ENCODE measurements at places on chromosomes 1 and 21.
A peak's percentile ranks its signal among the peaks of the same experiment; 100 is the strongest.

DNA sequence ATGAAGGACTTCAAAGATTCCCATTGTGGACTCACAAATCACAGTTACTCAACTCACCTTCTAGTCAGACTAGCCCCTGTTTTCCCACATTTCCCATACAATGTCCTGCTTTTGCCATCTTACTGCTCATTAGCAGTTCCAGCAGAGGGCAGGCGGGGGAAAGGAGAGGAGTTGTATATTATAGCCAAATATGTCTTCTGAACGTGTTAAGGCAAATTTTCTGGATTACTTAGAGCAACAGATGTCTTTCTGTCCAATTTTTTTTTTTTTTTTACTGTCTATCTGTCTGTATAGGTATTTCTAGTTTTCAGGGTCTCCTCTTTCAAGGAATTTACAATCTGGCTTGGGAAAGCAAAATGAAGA lies 29.9 kb upstream of the DDAH1 start:
- peak; percentile 14 for DNase-seq

DNA sequence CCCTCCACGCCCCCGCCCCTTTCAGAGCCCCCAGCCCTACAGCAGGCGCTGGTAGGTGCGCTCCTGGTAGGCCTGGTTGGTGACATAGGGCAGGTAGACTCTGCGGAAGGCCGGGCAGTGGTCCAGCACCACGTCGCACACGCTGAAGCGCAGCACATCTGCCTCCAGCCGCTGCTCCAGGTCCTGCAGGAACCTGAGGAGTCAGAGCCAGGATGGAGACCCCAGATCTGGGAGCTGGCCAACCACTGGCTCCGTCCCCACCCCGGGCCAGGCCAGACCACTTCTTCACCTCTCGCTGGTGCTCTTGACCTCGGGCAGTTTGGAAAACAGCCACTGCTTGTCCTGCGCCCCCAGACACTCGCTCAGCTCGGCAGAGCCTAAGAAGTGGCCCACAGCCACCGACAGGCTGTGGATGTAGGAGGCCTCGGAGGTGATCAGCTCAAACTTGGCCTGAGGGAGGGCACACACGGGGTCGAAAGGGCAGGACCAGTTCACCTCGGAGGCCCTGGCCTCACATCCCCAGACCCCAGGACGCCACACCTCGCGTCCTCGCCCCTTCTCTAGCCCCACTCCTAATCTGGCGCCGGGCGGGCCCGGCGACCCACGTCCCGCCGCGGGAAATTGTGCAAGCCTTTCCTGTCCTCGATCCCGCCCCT lies 6.4 kb downstream of the ARHGEF19 start:
- DNase-seq: no peak

GRCh38 chr1:25903986-25904385 lies 2.2 kb downstream of the STMN1 start:
- DNase-seq: no peak

DNA sequence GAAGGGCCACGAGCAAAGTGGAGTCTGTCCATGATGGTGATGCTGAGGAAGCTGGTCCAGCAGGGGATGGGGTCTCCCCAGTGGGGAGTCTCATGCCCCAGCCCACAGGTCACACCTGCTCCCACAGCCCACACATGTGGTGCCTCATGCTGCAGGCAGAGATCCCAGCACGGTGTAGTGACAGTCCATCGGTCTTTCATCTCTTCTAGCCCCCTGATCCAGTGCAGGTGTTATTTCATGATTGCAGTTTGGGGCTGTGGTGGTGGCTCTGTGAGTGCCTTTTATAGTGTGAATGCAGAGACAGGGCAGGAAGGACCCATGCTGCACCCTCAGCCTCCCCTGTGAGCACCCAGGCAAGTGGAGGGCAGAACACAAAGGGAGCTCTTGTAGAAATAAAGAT lies 45.0 kb downstream of the UBASH3A start:
- no peak for DNase-seq

- DNase-seq: no peak
These were observed 25.6 kb downstream of the RGS1 start for GRCh38 chr1:192601143-192601542.

DNA sequence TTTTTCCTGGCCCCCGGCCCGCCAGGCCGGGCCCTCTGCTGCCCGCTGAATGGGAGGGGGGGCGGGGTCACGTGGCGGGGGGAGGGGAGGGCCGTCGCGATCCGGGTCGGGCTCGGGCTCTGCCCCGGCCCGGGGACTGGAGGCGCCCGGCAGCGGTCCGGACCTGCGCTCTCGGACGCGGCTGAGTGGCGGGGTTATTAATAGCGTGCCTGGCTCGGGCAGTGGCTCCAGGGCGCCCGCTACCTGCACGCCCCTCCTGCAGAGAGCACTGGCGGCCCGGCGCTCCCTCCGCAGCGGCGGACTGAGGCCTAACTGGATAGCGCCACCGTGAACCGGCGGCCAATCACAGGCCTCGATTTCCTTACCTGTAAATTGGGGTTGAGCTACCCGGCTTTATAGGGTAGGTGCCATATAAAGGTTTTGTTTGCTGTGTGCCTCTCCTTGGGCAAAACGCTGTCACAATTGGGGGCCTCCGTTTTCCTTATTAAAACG lies 28.1 kb downstream of the AHDC1 start:
- no peak for DNase-seq

DNA sequence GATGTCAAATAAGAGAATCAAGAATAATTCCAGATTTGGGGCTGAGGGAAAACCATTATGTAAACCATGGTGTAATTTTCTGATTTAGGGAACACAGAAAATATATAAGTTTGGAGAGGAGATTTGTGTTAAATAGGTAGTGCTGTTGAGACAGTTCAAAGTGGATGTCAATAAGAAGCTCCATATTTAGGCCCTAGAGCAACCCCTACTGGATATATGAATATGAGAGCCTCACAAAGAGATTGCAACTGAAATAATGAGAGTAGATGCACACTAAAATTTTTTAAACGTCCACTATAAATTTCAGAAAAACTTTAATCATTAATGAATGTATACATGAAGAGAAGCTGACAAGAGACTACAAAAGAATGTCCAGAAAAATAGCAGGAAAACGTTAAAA lies 1447.8 kb upstream of the PRMT6 start:
- no peak for DNase-seq

GRCh38 chr1:109963864-109964263 lies 20.7 kb upstream of the AHCYL1 start:
- DNase-seq: no peak

DNA sequence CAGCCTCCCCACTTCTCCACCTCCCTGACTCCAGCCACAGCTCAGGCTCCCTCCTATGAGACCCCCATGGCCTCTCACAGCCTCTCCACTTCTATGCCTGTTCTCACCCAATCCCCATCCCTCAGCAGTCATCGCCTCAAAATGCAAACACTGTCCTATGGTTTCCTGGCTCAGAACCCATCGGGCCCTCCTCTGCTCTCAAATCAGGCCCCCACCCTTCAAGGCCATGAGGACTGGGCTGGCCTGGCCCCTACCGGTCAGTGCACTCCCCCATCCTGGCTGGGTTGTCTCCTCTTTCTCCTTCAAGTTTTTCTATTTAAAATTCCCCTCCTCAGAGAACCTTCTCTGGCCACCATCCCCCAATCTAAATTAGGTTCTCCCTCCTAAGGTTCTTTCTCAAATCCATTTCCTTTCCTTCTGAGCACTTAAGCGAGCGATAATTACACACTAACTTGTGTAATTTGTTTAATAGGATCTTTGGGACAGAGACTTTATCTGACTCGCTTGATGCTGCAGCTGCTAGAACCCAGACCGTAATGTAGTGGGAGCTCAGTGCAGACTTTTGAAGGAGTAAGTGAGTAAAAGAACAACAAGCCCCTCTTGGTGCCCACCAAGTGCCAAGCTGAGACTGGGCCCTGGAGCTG lies 347.2 kb downstream of the MATN1 start:
- DNase-seq: no peak

- DNase-seq: no peak
These were observed 7.7 kb downstream of the SNX27 start for GRCh38 chr1:151619489-151620093.

- DNase-seq: no peak
These were observed 440.0 kb downstream of the MATN1 start for GRCh38 chr1:30283199-30283962.

GRCh38 chr1:204283711-204284651 lies 70.2 kb upstream of the GOLT1A start:
- DNase-seq: no peak

- DNase-seq: no peak
These were observed 84.6 kb upstream of the SPAG17 start for GRCh38 chr1:118269598-118269997.

GRCh38 chr21:32131960-32132359 lies 146.9 kb downstream of the MIS18A start:
- no peak for DNase-seq

DNA sequence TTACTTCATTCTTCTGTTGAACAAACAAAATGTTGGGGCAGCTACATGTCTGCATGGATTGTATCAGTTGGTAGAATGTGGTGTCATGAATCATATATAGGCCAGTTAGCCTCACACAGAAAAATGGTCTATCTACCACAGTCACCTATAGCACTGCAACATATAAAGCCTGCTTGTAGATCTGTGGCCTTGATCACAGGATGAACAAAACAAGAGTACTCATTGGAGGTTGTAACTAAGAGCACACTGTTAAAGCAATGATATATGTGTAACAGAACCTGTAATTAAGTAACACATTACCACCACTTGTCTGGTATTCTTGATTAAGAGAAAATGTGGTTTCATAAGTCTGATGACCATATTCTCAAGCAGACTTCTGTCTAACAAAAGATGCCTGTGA lies 167.3 kb upstream of the SGIP1 start:
- DNase-seq: no peak

DNA sequence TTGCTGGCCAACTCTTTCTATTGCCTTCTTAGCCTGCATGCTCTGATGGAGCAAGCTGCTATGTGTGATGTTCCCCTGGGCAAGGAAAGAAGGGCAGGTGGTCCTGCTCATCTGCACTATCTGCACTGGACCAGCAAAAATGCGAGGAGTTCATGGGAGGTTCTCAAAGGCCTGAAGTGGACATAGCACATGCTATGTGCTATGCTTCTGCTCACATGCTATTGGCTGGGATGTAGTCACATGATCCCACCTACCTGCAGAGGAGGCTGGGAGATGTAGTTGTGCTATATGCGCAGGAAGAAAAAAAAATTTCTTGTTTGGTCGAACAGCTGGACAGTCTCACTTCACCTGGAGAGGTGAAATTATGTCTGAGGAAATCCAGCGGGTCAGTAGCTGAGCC lies 587.7 kb downstream of the MATN1 start:
- DNase-seq: no peak

DNA sequence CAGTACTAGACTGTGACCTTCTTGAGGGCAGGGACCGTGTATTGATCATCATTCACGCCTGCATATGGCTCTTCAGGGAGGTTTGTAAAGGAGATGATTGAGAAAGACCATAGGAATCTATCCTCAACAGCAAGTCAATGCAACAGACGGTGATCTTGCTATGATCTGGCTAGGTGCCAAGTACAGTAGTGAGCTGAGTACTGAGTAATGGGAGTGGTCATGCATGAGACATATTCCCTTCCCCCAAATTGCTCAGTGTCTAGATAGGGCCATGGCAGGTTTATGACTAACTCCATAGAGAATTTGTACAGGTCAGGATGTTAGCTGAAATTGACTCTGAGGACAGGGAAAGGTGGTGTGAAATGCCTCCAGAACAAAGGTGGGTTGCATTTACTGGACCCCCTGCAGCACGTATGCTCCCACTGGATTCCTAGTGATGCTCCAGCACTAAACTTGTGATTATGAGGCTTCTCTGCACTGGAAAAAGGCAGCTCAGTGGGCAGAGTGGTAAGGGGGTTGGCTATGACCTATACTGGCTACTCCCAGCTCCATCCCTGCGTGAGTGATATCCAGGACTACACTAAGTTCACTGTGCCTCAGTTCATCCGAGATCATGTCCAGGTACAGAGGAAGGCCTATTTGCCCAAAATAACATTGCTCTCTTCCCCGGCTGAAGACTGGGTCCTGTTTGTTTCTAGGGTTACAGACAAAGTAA lies 37.2 kb downstream of the KCNJ6 start:
- no peak for DNase-seq

DNA sequence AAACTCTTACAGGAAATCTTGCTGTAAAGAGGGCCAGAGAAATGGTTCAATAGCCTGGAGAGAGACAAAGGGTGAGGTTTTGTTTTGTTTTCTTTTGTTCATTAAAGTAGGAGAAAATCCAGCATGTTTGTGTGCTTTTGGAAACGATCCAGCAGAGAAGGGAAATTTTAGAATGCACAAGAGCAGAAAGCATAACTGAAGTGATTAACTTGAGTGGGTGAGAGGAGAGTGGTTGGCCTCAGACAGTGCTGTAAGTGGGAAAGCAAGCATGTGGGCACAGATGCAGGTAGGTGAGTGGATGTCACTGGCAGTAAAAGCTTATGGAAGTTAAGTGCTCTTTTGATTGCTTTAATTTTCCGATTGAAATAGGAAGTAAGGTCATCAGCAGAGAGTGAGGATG lies 50.2 kb downstream of the EEIG2 start:
- no peak for DNase-seq

- DNase-seq: no peak
These were observed 100.9 kb downstream of the ASTN1 start for GRCh38 chr1:177063648-177064047.

GRCh38 chr1:115052454-115053083 lies 22.9 kb downstream of the TSHB start:
- peak; percentile 31 for DNase-seq

DNA sequence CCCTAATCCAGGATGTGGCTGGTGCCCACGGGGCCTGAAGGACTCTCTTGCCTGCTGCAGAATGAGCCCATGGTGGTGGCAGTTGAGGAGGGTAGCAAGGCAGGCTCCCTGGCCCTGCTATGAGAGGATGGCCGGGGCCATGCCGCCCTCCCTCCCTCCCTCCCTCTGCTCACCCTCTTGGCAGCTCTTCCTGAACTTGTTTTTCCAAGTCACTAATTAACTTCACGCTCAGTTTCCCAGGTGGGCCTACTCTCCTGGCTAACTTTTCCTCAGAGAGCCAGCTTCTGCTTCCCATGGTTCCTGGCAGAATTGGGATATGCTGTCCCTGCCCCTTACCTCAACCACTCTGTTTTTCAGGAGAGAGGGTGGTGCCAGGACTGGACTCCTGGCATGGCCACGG lies 10.2 kb downstream of the KCNC4 start:
- no peak for DNase-seq

- no peak for DNase-seq
These were observed 20.0 kb downstream of the ZBTB40 start for GRCh38 chr1:22471610-22472009.

DNA sequence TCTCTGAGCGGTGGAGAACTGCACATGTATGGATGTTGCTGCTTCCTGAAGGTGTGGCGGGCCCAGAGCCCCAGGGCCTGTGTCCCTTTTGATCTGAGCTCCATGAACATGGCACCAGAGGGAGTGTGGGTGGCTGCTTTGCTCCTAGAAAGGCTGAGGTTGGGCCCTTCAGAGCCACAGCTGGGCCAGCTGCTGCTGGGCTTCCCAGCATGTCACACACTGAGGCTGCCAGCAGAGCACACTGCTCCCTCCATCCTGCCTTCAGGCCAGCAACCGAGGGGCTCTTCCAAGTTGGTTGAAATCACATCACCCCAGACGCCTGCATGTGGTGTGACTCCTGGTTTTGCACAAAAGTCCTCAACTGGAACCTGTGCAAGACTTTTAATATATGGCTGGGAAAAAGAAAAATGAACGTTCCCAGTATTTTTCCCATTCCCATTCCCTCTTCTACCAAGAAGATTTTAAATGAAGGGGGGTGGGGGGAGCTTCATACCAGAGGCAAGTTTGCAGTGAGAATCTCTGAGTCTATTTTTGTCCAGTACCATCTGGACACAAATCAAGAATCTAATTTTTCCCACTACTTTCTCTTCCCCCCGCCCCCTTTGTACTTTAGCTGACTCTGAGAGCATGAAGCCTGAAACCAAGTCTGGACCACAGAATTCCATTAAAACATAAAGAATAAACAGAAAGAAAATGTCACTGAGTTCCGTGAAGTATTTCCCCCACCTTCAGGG lies 26.2 kb upstream of the NGF start:
- DNase-seq: peak; percentile 19

GRCh38 chr1:234708700-234709395 lies 98.9 kb upstream of the IRF2BP2 start:
- DNase-seq: no peak
